Left lung (tissue), 14 donors: ENCODE measurements at places on chromosomes 16 and 17.

GRCh38 chr17:16477255-16477654 lies 14.7 kb downstream of the LRRC75A start:
- DNase-seq, result peak; percentile 41

DNA sequence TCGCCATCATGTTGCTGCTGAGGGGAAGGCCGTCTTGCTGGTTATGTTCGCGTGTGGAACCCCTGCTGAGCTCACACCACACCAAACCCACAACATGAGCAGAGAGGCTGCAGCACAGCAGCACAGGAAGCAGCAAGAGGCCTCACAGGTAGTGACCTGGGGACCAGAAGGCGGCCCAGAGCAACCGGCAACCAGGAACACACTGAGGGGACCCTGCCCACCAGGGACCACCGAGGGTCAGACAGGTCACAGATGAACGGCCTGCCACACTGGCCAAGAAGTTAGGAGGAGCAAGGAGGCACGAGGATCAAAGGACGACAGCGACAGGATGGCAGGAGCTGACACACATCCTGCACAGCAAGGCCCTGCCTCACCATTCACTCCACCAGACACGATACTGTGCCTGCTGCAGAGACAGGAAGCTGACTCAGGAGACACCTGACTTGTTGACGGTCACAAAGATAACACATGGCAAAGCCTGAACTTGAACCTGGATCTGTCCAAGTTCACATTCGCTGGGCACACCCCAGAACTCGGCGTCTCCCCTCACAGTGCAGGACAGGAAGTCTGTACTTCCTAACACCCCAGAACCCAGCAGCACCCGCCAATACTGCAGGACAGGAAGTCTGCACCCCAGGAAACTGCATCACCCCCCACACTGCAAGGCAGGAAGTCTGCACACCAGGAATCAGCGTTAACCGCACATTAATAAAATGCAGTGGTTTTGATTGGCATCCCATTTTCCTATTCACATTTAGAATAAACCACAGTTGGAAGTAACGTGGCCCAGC lies 98.5 kb downstream of the ZNF778 start:
- DNase-seq, result peak; percentile 59

DNA sequence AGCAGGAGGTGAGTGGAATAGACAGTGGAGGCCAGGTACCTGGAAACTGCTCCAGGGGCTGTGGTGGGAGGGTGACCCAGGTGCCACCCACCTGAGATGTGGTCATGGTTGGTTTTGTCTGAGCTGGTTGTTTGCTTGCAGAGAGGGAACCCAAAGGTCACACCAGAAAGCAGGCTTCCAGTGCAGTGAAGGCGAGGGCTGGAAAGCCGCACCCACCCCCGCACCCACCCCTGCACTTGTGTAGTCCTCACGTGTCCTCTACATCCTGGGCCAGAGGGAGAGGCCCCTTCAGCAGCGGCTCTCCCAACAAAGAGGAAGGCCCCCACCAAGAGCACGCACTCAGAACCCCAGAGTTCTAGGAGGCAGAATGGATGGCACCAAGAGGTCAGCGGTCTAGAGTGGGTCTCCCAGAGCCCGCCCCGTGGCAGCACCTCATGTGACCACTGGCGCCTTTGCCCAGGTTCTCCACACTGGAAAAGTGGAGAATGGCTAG lies 92.6 kb upstream of the CBX4 start:
- DNase-seq, result no peak

- no peak for DNase-seq
Observed at GRCh38 chr17:49604314-49604869, 28.7 kb downstream of the NXPH3 start.

DNA sequence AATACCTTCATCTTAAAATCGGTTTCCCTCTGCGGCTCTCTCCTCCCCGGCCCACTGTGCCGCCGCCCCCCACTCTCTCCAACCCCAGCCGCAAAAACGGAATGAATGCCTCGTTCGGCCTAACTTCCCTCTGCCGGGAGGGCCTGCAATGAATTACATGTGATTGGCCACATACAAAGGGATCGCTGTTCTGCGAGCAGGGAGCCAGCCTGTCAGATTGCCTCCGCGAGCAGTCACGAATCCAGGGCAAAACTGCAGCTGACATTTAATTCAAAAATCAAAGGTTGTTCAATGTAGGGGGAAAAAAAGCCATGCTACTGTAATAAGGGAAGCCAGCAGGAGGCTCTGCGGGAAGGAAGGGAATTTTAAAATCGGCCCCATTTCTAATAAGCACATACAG lies 84.9 kb downstream of the TBC1D16 start:
- DNase-seq, result no peak

DNA sequence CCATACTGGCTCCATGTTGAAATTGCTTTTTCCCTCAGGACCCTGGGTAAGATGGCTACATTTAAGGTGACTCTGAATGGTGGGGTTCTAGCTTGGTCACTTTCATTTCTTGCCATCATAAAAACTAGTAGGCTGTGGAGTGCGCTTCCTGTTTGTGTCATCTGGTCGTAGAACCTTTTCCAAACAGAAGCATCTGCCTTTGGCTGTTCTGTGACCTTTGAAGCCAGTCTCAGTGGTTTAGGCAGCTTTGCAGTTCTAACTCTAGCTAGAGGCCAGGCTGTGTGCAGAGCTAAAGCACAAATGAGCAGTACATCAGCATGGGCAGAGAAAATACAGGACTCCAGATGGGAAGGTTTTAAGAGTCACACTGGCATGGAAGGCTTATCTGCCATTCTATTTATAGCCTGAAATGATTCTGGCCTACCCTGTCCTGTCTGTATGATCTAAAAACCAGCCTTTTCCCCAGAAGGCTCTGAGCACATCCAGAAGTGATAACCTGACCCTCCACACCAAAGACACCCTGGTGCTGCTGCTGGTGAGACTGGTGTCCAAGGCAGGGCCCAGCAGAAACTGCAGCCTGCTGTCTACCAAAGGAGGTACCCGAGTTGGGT lies 8.6 kb downstream of the ESRP2 start:
- no peak for DNase-seq

GRCh38 chr17:76827736-76828135 lies 40.5 kb upstream of the MGAT5B start:
- no peak for DNase-seq

- no peak for DNase-seq
Observed at GRCh38 chr17:29342158-29342765, 47.9 kb upstream of the TAOK1 start.

- no peak for DNase-seq
Observed at GRCh38 chr16:24609417-24609739, 70.0 kb downstream of the RBBP6 start.
